ENCODE measurements at places on chromosomes 3 and 15.

DNA sequence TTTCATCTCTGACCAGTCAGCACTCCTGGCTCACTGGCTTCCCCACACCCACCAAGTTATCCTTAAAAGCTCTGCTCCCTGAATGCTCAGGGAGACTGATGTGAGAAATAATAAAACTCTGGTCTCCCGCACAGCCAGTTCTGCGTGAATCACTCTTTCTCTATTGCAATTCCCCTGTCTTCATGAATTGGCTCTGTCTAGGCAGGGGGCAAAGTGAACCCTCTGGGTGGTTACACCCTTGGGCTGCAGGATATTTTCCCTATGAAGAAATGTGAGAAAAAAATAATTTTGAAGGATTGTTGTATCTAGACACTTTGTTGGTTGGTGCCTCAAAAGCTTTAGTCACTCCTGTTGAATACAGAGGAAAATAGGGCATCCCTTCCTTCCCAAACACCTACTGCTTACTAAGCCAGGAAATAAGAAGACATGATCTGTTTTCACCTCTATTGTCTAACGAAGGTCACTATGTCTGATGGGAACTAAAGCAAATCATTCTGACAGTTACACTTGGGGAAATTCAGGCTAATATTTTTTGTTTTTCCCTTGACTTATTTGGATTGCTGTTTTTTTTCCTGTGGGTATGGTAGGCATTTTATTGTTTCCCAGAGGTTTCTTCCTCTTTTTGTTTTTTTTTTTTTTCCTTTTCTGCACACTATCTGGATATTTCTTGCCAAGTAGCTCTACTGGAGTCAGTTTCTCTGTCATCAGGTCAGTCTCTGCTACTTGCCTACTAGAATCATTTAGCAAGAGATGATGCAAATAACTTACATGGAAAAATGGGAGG is 15.3 kb upstream of the TNFSF10 start:
- DNase-seq: no peak

GRCh38 chr15:31102039-31102321 is 455 bp upstream of the TRPM1 start:
- no peak for DNase-seq

DNA sequence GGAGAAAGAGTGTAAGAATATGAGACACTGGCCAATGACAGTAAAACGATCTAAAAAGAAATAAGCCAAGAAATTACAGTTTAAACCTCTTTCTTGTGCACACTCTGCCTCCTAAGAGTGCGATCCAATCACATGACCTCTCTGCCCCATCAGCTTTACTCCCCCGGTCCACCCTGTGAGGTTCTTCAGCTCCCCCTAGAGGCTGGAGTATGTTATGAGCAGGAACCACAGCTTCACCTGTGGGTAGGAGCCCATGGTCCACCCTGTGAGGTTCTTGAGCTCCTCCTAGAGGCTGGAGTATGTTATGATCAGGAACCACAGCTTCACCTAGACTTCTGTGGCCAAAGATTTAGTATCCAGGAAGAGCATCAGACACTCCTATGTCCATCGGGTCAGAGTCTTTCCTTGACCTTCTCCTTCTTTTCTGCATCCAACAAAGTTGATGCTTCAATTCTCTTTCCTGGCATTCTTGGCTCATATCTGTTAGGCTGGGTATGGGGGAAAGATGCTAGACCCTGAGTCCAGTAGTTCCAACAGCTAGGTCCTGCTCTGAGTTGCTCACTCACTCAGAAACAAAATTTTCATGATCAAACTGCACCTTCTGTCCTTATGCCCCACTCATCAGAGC is 164.0 kb downstream of the MINAR1 start:
- DNase-seq: peak; percentile 85

GRCh38 chr3:110391640-110392395 is 679.8 kb upstream of the NECTIN3 start:
- no peak for DNase-seq

- peak; percentile 31 for DNase-seq
Observed at GRCh38 chr15:74540161-74540760, 759 bp upstream of the ARID3B start.

DNA sequence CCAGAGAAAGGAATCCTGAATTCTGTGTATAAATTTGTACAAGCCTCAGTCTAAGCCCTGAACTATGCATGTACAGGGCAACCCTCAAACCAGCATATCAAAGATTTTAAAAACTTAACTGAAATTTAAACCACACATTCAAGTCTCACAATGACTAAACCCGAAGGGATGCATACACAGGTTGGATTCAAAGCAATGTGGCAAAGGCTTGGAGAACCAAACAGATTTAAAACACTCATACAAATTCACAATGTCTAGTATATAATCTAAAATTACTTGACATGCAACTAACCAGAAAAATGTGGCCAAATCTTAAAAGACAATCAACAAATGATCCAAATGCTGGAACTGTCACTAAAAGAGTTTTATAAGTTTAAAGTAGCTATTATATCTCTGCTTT is 36.4 kb downstream of the CEP152 start:
- no peak for DNase-seq

- no peak for DNase-seq
Observed at GRCh38 chr3:156554515-156554841, 439 bp downstream of the SSR3 start.

DNA sequence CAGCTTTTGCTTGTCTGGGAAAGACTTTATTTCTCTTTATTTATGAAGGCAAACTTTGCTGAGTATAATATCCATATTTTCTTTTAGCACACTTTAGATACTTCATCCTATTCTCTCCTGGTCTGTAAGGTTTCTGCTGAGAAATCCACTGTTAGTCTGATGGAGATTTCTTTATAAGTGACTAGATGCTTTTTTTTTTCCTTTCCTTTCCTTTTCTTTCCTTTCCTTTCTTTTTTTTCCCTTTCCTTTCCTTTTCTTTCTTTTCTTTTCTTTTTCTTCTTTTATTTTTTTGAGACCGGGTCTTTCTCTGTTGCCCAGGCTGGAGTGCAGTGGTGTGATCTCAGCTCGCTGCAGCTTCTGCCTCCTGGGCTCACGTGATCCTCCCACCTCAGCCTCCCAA is 38.4 kb downstream of the TOPAZ1 start:
- DNase-seq: no peak

DNA sequence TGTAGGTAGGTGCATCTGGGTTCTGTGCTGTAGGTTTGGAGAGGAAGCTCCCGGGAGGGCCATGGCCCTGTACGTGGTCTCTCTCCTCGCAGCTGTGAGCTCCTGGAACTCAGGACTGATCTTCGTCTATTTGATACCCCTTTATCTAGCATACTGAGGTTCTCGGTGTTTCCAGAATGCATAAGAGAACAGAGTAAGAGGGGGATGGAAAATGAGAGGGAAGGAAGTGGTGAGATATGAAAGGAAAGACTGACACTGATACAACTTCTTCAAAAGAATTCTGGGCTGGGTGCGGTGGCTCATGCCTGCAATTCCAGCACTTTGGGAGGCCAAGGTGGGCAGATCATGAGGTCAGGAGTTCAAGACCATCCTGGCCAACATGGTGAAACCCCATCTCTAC is 90.7 kb downstream of the CHRD start:
- no peak for DNase-seq

Measured in hematopoietic multipotent progenitor cell treated with erythropoietin and hydrocortisone succinate and interleukin-3 and kit ligand, for 15 days (in vitro differentiated cells).